ENCODE measurements at places on chromosomes 7 and 10.

GRCh38 chr10:46556515-46557318, at the start of gene GPRIN2:
Gene GPRIN2, minus strand, starts transcription at chr10:46556658. Its CDS starts 5,922 bp downstream, at chr10:46550736.
- DNase-seq, result no peak

GRCh38 chr10:89280508-89280907, 21.3 kb upstream of the IFIT2 start:
- no peak for DNase-seq

DNA sequence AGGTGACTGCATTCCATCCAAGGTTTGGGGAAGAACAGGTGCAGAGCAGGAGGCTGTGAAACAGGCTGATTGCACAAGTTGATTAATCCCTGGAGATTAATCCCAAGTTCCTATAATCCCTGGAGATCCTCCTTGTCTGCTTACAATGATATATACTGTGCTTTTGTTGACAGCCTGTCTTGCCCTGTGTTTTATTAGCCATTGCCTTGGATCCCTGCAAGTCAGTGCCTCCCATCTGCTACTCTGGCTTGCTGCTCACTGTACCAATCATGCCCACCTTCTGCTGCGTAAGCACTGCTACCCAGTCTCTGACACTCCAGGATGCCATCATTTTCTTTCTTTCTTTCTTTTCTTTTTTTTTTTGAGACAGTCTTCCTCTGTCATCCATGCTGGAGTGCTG, 65.4 kb downstream of the ANKRD61 start:
- no peak for DNase-seq

- DNase-seq, result no peak
Measured at GRCh38 chr7:106424476-106425016, 139.8 kb upstream of the NAMPT start.

DNA sequence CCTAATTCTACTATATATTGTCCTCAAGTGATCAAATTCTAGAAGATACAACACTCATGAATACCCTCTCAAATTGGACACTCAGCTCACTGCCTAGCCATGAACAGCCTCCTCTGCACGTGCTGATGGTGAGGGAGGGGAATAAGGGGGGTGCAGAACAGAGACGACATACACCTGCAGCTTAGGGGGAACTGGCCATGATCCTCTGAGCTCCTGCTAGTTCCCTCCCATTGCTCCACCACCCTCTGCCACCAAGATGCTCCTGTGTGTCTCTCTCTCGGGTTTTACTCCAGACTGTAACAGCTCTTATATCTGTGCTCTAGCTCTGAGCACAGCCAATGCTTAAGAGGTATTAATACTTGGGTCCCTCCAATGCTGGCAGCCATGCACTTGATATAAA, 70.7 kb downstream of the VOPP1 start:
- no peak for DNase-seq

GRCh38 chr7:128869138-128869943, 6.7 kb downstream of the ATP6V1F start:
- no peak for DNase-seq

DNA sequence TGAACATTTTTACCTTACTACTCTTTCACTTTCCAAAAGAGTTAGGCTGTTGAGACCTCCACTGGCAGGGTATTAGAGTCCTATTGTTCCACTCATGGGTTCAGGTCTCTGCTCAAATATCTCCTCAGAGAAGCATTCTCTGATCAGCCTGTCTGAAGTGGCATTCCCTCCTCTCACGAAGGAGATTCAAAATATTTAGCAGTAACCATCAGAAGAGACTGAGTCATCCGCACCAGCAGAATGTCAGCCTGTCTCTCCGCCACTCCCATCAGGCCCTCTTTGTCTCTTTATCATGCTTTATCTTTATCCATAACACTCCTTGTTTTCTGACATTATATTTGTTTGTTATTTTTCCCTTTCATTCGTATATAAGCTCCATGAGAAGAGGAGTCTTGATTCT, 79.1 kb downstream of the AASS start:
- no peak for DNase-seq

DNA sequence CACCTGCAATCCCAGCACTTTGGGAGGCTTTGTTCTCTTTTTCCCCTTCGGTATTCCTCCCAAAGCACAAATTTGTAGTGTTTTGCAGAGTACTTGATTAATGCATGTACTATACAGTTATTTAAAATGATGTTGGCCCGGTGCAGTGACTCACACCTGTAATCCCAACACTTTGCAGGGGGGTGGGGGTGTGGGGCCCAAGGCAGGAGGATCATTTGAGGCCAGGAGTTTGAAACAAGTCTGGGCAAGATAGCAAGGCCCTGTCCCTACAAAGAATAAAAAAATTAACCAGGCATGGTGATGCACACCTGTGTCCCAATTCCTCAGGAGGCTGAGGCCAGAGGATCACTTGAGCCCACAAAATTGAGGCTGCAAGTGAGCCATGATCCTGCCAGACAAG, 26.8 kb upstream of the FOXK1 start:
- no peak for DNase-seq

DNA sequence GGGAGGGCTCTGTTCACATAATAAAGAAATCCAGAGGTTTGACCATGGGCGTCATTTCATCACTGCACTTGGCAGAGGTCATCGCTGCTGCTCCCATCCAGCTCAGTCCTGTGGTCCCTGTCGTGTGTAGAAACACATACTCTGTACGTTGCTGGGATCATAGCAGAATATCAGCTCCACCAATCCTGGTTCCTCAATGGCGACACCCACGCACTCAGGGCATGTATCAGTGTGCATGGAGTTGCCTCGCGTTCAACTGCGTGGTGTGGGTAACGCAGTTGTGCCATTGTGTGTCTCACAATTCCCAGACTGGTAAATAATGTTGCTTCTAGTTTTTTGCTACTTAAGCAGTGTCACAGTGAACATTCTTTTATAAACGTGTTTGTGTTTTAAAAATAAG, 111.1 kb downstream of the LHPP start:
- DNase-seq, result no peak

DNA sequence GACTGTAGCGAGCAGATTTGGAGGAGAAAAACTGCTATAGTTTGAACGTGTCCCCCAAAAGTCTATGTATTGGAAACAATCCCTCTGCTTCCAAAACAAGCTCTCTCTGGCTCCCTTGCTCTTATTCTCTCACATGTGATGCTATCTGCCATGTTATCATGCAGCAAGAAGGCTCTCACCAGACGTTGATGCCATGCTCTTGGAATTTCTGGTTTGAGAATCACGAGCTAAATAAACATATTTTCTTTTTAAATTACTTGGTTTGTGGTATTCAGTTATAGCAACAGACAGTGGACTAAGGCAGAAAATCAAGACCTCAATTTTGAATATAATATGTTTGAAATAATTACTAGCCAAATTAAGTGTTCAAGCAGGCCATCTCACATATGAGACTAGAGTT, 17.5 kb upstream of the GNAT3 start:
- DNase-seq, result no peak

- DNase-seq, result no peak
Measured at GRCh38 chr7:39888171-39888853, 61.7 kb upstream of the CDK13 start.

- DNase-seq, result no peak
Measured at GRCh38 chr7:1090686-1091643, 3.1 kb downstream of the GPER1 start.
